Fibroblast of lung (primary cell): ENCODE measurements at places on chromosomes 2 and 18. TPM values are rescaled to one million over a fixed set of nuclear protein-coding genes. Genes with fewer than 3 reads are reported as not detected.
A peak's percentile ranks its signal among the peaks of the same experiment; 100 is the strongest.

GRCh38 chr2:23492337-23492675, 107.3 kb downstream of the KLHL29 start:
- no peak for DNase-seq

Gene PAX8
- total RNA-seq = 0.50 and 0.51 TPM in 2 replicates

- no peak for DNase-seq
These were observed 211.2 kb downstream of the ARL6IP6 start for GRCh38 chr2:152929628-152930027.

Gene ABCG5
- not detected in 2 replicates for total RNA-seq

Gene GCG
- total RNA-seq = not detected in 2 replicates

DNA sequence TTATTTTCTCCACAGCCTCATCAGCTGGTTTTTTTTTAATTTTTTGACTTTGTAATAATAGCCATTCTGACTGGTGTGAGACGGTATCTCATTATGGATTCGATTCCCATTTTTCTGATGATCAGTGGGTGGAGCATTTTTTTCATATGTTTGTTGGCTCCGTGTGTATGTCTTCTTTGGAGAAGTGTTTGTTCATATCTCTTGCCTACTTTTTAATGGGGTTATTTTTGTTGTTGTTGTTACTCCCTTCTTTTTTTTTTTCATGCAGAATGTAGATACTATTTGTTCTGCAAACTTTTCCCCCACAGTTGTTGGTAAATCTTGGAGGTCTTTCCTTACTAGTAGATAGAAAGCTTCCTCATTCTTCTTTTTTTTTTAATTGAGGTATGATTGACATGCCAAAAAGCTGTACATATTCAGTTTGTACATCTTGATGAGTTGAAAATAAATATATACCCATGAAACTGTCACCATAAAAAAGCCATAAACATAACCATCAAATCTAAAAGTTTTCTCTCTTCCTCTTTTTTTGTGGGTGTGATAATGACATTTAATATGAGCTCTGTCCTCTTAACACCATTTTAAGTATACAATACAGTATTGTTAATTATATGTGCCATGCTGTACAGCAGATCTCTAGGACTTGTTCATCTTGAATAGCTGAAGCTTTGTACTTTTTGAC, 21.8 kb upstream of the NT5DC4 start:
- no peak for DNase-seq

Gene UGT1A10
- total RNA-seq = not detected in 2 replicates

Gene DNAJC5G
- total RNA-seq = not detected in 2 replicates

Gene ACKR3
- total RNA-seq = 0.17 and 2.3 TPM in 2 replicates

Gene RBKS
- 1.3 and 2.6 TPM in 2 replicates for total RNA-seq

- no peak for DNase-seq
These were observed 132.3 kb downstream of the FOXI3 start for GRCh38 chr2:88320076-88320773.

DNA sequence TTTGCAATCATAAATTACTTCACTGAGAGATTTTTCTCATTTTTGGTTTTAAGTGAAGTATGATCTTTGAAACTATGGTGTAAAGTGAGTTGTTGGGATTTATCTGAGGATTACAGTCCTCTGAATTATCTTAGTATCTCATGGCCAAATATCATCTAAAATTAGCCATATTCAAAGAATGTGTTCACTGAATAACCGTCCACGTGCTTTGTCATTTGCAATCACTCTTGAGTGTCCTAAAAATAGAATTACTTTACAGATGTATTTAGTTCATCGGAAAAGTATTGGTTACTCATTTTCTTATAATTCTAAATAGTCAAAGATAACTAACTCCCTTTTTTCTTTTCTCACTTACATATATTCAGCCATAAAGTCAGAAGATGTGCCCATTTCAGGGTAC, 141.2 kb downstream of the RTN4 start:
- DNase-seq = peak; percentile 47
